NCI-H526 (cell line): ENCODE measurements at places on chromosomes 12 and 14.

- no peak for DNase-seq
Observed at GRCh38 chr12:63995512-63995911, 151.0 kb downstream of the SRGAP1 start.

- DNase-seq = no peak
Observed at GRCh38 chr12:69966409-69966808, 141.4 kb downstream of the MYRFL start.

- DNase-seq = no peak
Observed at GRCh38 chr12:78034025-78034424, 203.3 kb downstream of the NAV3 start.

GRCh38 chr12:75271576-75271975 is 58.5 kb downstream of the CAPS2 start:
- no peak for DNase-seq

DNA sequence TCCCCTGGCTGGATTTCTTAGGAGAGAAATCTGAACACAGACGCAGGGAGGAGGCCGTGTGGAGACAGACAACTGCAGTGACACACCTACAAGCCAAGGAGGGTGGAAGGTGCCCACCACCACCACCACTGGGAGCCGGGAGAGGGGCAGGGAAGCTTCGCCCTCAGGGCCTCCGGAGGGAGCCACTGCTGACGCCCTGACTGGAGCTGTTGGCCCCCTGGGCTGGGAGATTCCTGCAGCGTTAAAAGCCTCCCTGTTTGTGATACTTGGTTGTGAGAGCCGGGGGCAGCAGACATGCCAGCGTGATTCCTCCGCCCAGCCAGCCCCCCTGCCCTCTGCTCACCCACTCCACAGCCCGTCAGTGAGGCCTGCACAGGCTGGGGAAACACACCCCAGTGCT is 72.0 kb downstream of the CHGA start:
- no peak for DNase-seq

DNA sequence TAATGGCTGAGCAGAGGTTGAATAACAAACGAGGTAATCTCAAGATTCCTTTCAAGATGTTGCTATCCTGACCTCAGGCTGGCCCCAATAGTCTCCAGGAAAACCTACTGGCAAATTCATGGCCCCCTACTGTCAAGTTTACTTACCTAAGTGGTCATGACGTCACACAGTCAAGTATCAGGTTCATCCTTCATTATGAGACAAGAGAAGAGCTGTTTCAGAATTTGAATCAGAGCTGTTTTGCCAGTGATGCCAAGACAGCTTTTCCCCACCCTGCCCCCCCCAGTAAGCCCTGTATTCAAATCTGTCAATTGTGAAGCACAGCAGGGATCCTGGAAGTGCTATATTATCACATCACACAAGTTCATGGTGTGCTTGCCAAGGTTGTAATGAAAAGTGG is 509.6 kb downstream of the NOVA1 start:
- DNase-seq = no peak

DNA sequence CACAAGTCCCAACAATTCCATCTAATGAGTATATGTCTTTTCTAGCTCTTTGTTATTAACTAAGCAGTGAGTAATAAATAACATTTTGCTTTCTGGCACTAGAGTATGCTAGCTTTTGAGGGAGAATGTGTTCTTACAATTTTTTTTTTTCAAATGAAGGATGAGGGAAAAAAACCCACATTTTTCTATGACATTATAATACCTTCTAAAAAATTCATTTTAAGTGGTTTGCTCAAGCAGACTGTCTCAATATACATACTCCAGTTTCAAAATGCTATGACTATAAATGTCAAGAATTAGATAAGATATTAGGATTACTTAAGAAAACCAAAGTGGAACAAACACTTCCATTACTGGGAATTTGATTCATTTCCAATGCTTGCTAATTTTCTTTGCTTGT is 394.6 kb downstream of the C12orf75 start:
- DNase-seq = no peak

DNA sequence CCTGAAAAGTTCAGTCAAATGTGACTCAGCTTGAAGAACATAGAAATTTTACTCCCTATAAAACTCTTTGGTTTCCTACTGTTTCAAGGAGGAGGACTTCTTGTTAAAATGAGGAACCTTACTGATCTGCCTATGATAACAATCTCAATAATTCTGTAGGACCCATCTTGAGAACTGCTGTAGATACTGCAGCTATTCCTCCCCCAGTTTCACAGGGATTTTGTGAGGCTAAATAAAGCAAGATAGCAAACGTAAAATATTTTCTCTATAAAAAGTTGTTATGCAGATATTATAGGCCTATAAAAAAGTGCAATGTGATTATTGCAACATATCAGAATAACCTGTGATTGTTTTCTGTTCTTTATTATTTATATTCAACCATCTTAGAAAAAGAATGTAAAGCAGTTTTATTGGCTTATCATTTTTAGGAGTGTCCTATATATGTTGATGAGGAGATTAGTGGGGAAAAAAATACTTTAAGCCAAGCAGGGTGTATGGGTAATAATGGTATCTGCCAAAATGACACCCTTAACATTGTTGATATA is 12.1 kb downstream of the CLEC14A start:
- DNase-seq = no peak

DNA sequence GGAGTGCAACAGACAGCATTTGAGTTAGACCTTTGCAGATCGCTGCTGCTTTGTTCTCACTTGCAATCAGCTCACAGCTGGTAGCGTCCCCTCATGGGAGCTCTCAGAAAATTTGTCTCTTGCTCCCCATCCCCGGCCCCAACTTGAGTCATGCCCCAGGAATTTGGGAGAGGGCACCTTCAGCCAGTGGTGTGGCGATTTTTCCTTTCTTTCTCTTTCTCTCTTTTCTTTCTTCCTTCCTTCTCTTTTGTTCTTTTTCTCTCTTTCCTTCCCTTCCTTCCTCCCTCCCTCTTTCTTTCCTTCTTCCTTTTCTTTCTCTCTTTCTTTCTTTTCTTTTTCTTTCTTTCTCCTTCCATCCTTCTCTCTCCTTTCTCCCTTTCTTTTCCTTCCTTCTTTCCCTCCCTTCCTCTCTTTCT is 34.2 kb upstream of the MAP1LC3B2 start:
- no peak for DNase-seq

GRCh38 chr14:100303179-100303578 is 3.1 kb downstream of the SLC25A29 start:
- no peak for DNase-seq

- no peak for DNase-seq
Observed at GRCh38 chr12:32107359-32108267, 966 bp downstream of the BICD1 start.

DNA sequence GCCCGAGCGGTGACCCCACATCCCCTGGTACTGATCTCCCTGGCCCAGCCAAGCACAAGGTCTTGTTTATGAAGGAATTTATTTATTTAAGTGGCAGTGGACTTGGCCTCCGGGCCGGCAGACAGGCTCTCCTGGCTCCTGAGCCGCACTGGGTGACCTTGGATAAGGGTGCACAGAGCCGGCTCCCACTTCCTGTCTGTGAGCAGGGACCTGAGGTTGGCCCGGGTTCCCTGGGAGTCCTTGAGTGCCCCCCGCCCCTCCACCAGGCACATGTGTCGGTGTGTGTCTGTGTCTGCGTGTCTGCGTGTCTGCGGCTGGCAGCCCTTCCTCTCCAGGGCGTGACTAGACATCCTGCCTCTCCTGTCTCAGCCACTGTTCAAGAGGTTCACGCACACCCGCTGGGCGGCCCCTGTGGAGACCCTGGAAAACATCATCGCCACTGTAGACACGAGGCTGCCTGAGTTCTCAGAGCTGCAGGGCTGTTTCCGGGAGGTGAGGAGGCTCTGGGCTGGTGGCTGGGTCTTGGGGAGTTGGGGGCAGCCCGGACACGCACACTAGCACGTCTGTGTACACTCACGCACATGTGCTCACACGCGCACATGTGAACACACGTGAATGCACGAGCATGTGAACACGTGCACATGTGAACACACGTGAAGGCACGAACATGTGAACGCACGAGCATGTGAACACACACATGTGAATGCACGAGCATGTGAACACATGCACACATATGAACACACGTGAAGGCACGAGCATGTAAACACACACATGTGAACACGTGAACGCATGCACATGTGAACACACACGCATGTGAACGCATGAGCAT is 9.3 kb downstream of the TNFAIP2 start:
- no peak for DNase-seq

- DNase-seq = no peak
Observed at GRCh38 chr12:2940564-2940963, 18.6 kb upstream of the TEAD4 start.
